ENCODE measurements at places on chromosomes 7 and 10.
A peak's percentile ranks its signal among the peaks of the same experiment; 100 is the strongest.

- DNase-seq, result no peak
Observed at GRCh38 chr7:137957887-137958286, 44.0 kb downstream of the CREB3L2 start.

DNA sequence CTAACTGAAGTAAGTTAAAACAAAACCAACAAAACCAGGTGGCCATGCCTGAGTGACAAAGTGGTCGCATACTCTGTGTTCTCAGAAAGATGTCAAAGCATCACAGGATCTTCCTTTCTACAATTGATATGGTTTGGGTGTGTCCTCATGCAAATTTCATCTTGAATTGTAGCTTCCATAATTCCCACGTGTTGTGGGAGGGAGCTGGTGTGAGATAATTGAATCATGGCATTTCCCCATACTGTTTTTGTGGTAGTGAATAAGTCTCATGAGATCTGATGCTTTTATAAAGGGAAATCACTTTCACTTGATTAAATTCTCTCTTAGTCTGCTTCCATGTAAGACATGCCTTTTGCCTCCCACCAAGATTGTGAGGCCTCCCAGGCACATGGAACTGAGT is 465.7 kb downstream of the PCDH15 start:
- no peak for DNase-seq

DNA sequence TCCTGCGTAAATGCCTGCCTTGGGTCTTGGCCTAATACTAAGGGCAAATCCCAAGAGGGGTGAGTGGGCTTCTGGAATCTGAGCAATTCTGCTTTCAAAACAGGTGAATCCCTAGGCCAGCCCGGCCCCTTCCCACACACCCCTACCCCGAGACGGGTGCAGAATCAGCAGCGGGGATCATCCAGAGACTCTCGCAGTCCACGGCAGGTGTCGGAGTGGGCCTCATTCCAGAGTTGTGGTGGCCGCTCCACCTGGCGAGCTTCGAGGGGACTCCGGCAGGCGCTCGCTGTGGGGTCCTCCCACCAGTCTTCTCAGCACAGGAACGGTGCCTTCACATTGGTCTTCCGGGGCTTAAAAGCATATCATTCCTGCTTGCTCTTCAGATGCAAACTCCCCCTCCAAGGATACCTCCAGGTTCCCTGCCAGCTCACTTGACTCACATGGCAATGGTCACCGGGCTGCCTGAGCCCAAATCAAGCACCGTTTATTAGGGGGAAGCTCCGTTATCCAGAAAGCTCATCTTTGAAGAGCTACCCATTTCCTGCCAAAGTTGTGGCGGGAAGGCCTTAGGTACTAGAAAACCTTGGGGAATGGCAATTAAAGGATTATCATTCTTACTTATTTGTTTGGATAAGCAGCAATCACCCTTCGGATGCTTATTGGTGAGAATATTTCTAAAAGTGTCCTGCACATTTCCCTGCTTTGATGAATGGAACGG is 67.6 kb downstream of the PRKAG2 start:
- no peak for DNase-seq

DNA sequence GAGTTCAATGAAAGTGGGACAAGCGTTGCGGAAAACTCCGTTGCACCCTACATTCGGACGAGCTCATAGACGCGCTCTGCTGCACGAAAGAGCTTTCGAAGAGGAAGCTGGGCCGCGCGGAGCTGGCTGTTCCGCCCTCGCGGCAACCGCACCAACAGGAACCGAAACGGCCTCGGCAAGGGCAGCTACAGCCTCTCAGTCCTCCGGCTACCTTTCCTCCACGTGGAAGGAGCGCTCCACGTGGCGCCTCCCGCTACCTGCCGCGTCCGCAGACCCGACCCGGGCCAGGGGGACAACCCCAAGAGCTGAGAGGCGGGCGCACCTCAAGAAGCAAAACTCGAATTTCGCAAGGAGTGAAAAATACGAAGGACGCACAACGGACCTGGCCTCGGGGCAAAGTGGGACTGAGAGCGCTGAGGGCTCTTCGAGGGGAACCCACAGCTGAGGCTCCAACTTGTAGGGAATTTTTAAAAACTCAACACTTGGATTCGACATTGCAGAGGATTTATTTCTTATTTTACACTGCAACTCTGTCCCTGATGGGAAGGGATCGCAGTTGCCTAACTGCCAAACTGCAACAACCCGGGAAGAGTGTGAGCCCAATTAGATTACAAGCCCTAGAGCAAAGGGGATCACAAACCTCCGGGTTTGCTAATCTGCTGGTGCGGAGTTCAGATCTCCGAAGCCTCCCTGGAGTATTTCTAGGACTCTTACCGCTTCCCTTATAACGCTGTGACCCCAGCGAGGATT is 1.4 kb downstream of the HPSE2 start:
- DNase-seq, result peak; percentile 15

- DNase-seq, result peak; percentile 99
Observed at GRCh38 chr7:17600340-17600752, 301.9 kb downstream of the AHR start.

DNA sequence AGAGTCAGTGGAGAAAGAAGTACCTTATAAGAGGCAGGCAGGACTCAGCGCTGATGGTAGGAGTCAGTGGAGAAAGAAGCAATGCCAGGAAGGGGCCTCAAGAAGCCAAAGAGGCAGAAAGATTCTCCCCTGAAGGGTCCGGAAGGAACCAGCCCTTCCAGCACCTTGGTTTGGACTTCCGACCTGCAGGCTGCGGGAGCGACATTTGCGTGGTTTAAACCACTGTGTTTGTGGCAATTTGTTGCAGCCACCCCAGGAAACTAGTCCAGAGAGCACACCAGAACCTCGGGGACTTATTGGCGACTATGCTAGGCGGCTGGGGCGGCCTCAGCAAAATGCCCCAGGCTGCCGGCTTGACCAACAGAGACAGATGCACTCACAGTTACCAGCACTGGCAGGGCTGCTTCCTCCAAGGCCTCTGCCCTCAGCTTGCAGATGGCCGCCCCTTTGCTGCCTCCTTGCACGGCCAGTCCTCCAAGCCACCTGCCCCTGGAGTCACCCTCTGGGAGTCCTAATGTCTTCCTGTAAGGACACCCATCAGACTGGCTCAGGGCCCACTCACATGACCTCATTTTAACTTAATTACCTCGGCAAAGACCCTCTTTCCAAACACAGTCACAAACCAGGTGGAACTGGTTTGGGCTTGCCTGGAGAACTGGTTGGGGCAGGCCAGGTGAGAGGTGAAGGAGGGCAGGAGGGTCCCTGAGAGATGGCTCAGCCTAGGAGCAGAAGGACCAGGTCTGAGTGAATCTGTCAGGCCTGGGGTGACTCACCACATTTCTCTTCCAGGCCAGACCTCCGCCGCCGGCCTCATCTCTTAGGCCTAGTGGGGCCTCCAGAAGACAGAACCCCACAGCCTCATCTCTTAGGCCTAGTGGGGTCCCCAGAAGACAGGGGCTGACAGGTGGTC is 26.1 kb downstream of the CALML3 start:
- no peak for DNase-seq

GRCh38 chr10:120818301-120818700 is 32.9 kb upstream of the WDR11 start:
- no peak for DNase-seq

DNA sequence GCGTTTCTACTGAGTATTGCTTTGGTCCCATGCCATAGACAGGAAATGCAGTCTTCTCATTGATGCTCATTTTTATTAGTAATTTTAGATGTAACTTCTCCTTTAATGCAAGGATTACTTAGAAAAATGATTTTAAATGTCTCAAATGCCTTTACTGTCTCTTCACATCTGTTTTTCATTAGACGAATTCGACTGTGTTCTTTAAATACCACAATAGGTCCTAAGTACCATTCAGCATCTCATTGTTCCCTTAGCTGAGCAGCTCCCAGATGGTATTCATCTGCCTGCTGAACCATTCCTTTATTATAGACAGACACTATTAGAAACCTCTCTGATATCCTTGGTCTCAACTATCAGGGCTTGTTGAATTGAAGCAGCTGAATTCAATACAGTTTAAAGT is 113.6 kb downstream of the LSMEM1 start:
- DNase-seq, result peak; percentile 5

GRCh38 chr10:7625836-7626235 is 40.9 kb downstream of the ITIH5 start:
- DNase-seq, result no peak

- no peak for DNase-seq
Observed at GRCh38 chr10:1243486-1244234, 187.5 kb downstream of the WDR37 start.

All from HCEC 1CT (cell line).